ENCODE measurements at places on chromosomes 4 and X.
A peak's percentile ranks its signal among the peaks of the same experiment; 100 is the strongest.

- DNase-seq = no peak
These were observed 7.6 kb upstream of the SYTL5 start for GRCh38 chrX:37998586-37999262.

DNA sequence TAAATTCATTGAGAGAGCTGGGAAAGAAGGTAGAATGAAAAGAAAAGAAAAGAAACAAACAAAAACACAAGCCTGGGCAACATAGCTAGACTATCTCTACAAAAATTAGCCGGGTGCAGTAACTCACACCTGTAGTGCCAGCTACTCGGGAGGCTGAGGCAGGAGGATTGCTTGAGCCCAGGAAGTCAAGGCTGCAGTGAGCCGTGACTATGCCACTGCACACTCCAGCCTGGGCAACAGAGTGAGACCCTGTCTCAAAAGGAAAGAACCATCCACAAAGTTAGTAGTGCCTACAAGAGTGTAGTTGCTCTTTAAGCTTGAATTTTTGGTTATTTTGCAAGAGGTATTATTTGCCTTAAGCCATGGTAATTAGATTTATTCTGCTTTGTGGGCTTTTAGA lies 157.7 kb downstream of the CBR4 start:
- DNase-seq = no peak

GRCh38 chr4:107977966-107978705 lies 11.6 kb upstream of the HADH start:
- no peak for DNase-seq

GRCh38 chrX:41922431-41923151 lies 763 bp downstream of the CASK start:
- peak; percentile 66 for DNase-seq

- no peak for DNase-seq
These were observed 52.6 kb downstream of the SHROOM3 start for GRCh38 chr4:76487621-76488020.

- no peak for DNase-seq
These were observed 626.5 kb upstream of the CPEB2 start for GRCh38 chr4:14375816-14376215.

- DNase-seq = no peak
These were observed 361.4 kb downstream of the CBLL2 start for GRCh38 chrX:22634083-22634482.

DNA sequence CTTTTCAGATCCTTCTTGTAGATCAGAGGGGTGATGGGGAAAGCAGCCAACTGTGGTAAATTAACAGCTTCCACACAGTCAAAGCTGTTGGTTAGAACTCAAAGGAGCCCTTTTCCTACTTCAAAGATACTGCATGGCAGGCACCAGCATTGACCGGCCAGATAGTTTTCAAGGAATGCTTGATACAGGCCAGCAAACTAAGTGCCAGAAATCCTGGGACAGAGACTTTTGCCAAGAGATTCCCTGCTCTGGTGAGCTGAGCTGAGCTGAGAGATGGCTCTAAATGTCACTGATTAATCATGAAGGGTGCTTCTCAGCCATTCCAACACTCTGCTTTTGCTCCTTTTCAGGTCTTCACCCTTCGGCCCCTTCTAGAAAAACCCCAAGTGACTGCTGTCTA lies 131.6 kb upstream of the MED14 start:
- no peak for DNase-seq

DNA sequence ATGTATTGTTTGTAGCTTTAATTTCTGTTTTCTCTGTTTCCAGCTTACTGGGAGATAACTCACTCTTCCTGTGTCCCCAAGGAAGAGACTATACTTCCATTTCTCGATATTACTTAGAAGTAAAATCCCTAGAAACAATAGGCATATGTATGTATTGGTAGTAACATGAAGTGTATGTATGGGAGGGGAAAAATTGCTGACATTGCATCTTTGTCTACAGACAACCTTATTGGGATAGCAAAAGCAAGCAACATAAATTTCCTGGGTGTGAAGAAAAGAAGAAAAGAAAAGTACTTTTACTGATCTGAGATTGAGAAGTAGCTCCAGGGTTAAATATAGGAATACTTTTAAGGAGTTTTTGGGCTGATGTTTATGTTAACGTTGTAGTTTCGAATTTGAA lies 15.4 kb downstream of the AP1AR start:
- no peak for DNase-seq

- no peak for DNase-seq
These were observed 1.5 kb upstream of the MSX1 start for GRCh38 chr4:4857809-4858508.

DNA sequence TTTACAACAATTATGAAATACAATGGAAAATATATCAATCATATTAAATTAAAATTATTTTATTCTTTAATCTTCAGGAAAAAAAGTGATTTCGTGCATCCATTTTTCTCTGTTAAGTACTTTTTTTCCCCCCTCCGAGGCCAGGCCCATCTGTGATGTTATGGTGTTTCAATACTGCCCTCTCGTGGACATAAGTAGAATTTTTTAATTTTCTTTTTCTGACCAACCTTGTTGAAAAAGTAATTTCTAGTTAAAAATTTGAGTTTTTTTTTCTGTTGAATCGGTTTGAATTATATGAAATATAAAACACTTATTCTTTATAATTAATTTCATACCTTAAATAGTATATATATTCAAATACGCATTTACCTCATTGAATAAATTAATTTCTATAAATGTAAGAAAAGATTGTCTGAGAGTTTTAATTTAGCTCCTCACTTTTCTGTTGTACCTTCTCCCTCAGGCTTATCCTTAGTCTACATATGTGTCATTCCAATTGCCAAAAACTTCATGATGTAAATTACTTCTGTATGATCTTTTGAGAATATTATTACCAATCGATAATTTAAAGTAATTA lies 175.8 kb upstream of the TECRL start:
- no peak for DNase-seq
